ENCODE measurements at places on chromosomes 3 and 15. TPM values are rescaled to one million over a fixed set of nuclear protein-coding genes. Genes with fewer than 3 reads are reported as not detected.

- no peak for DNase-seq
- H3K36me3 ChIP-seq = no peaks in the 10 kb centered on the region
- peaks cover 8% of the 10 kb centered on the region for H3K4me1 ChIP-seq
Observed at GRCh38 chr3:197354568-197355001, 56.2 kb upstream of the DLG1 start.

DNA sequence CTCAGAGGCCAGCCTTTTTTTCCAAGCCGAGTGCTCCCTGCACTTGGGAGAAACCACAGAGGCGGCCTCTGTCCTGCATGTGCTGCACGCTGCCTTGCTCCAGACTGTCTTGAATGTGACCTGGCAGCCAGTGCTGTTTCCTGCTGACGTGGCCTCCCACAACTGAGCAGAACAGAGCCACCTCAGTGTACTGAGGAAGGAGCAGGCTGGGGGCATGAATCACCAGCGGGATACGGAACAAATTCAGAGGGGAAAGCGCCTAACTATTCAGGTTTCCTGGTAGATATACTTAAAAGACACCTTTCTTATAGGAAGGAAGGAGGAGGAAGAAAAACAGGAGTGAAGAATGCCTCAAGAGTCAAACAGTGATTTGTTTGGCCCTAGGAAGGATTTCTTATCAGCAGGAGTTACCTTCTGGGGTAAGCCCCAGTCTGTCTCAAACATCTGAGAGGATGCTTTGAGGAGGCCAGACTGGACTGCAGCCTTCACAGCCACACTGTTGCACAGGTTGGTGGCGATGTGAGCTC is 114.0 kb downstream of the FNDC3B start:
- peaks cover 26% of the 10 kb centered on the region for H3K4me1 ChIP-seq
- H3K27ac ChIP-seq = peak overlapping the region; percentile 88
- H3K4me3 ChIP-seq = no peak overlapping the region
- H3K36me3 ChIP-seq = no peaks in the 10 kb centered on the region
- H3K27me3 ChIP-seq = no peaks in the 10 kb centered on the region

The ACTRT3 gene
- 2.3 TPM for total RNA-seq

- no peak for DNase-seq
- no peak overlapping the region for H3K4me3 ChIP-seq
- H3K4me1 ChIP-seq = peaks cover 16% of the 10 kb centered on the region
Observed at GRCh38 chr3:130897316-130897715, 3.4 kb downstream of the ATP2C1 start.

The ATP8B4 gene
- 18.2 TPM for total RNA-seq

The HESX1 gene
- total RNA-seq = 3.6 TPM

DNA sequence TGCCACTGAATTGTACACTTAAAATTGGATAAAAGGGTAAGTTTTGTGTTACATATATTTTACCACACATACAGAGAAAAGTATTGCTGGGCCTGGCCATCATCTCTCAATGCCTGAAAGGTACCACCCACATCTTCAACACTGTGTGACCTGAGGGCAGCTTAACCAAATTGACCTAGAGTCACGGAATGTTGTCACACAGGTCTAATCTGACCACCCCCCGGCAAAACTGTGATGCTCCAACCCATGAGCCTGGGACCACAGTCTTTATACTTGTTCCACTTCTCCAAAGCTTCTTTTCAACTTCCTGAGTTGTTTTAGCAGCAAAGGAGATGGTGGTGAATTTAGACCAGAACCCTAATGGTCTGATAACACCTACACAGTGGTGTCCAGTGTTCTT is 210.3 kb upstream of the TPM1 start:
- DNase-seq = no peak
- H3K27me3 ChIP-seq = no peaks in the 10 kb centered on the region
- H3K36me3 ChIP-seq = peaks cover 42% of the 10 kb centered on the region
- H3K4me3 ChIP-seq = no peak overlapping the region
- H3K4me1 ChIP-seq = no peaks in the 10 kb centered on the region

- no peak overlapping the region for H3K4me3 ChIP-seq
- no peaks in the 10 kb centered on the region for H3K27me3 ChIP-seq
- DNase-seq = no peak
- no peaks in the 10 kb centered on the region for H3K4me1 ChIP-seq
Observed at GRCh38 chr15:72939514-72940228, 112.6 kb upstream of the NEO1 start.

The NPAP1 gene
- not detected for total RNA-seq

The PLCH1 gene
- 7.0 TPM for total RNA-seq

DNA sequence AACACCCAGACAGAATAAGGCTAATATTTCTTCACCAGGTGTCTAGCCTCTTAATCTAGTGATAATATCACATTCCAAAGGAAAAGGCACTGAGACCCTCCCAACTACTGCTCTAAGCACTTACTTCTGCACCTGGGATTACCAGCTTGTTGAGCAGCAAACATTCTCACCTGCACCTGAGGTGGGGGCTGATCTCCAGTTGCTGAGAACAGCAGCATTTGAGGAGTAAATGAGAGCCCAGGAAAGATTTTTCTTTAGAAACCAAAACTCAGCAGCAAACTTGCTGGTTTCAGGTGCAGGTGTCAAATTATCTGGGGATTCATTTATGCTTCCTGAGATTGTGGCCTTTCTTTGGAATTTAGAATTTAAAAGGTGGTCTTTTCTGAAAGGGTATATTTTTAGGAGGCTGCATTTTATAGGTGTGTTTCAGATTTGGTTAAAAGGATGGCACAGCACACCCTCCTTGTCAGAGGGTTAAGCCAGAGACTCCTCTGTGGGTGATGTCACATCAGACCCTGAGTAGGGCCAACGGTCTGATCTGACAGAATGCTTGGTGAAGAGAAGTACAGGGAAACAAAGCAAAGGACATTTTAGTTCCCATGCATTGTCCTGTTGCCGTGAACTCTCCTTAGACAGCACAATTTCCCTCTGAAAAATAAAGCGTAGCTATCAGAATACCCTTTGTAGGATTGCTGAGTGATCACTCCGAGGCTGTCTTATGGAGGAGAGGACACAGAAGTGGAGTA is 411.0 kb upstream of the ATP11B start:
- no peaks in the 10 kb centered on the region for H3K27me3 ChIP-seq
- DNase-seq = no peak
- no peak overlapping the region for H3K4me3 ChIP-seq
- no peak overlapping the region for H3K27ac ChIP-seq
- no peaks in the 10 kb centered on the region for H3K4me1 ChIP-seq

DNA sequence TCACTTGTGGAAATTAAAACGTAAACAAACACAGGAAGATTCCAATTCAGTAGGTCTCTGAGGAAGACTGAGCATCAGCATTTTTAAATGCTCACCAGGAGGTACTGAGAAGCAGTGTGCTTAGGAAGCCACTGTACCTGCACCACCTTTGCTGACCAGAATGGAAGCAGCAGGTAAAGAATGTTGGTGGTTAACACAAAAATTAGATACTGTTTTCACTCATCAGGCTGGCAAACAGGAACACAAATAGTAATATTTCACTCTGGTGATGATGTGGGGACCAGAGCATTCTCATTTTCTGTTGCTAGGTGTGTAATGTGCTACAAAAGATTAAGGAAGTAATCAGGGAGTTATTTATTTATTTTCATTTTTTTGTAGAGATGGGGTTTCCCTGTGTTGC is 29.9 kb upstream of the GHSR start:
- H3K4me1 ChIP-seq = peaks cover 8% of the 10 kb centered on the region
- no peaks in the 10 kb centered on the region for H3K27me3 ChIP-seq
- H3K27ac ChIP-seq = no peak overlapping the region
- DNase-seq = no peak
- no peaks in the 10 kb centered on the region for H3K36me3 ChIP-seq
- H3K4me3 ChIP-seq = no peak overlapping the region

The SLC28A2 gene
- total RNA-seq = not detected

DNA sequence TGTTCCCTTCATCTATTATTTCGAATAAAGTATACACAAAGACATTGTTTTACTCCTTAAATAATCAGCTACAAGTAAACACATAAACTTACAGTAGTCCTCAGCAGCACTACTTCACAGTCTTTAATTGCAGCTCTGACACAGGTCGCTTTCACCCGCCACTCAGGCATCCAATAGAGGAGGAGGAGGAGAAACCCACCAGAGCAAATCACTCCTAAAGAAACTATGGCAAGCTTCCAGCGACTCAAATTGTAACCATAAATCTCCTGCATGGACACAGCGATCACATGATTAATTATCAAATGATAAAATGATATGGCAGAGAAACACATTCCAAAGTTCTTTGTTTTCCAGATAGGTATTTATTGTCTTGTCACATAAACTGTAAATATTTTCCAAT is 26.2 kb downstream of the ATP13A3 start:
- no peak overlapping the region for H3K4me3 ChIP-seq
- H3K27ac ChIP-seq = no peak overlapping the region
- no peaks in the 10 kb centered on the region for H3K27me3 ChIP-seq
- H3K4me1 ChIP-seq = no peaks in the 10 kb centered on the region
